ENCODE measurements at places on chromosomes 6 and 20.

GRCh38 chr6:39642270-39642669 lies 82.9 kb downstream of the KIF6 start:
- no peak for DNase-seq

DNA sequence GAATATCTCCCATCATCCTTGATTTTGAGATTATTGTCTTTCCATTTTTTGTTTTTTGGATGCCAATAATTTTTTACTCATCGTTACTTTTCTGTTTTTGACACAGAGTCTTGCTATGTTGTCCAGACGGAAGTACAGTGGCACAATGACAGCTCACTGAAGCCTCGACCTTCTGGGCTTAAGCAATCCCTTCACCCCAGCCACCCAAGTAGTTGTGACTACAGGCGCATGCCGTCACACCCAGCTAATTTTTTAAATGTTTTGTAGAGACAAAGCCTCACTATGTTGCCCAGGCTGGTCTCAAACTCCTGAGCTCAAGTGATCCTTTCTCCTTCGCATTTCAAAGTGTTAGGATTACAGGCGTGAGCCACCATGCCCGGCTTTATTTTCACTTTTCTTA lies 602.4 kb upstream of the AGPAT4 start:
- DNase-seq, result no peak

DNA sequence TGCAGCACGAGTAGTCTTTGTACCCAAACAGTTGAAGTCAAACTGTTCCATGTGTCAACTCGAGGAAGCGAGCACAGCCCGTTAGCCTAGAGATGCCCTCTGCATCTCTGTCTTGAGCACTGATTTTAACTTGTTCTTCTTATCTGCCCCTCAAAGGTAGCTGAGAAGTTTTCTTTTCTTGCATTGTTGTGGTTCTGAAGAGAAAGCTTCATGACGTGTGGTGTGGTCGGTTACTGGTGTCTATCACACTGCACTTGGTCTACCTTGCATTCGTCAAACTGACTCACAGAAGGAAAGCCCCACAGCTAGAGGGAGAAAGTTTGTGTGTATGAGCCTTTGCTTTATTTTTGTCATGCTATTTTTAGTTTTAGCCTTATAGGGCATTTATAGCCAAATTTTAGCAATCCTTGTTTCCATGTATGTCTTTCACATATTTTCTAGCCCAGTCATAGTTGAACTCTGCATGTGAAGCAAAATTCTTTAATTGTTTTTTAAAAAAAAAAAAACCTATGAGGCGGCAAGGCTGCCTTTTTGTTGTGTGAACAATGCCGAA lies 115.1 kb downstream of the JAG1 start:
- no peak for DNase-seq

GRCh38 chr6:129140526-129140925 lies 257.6 kb downstream of the LAMA2 start:
- no peak for DNase-seq

GRCh38 chr20:7094438-7094997 lies 327.0 kb downstream of the BMP2 start:
- DNase-seq, result no peak

DNA sequence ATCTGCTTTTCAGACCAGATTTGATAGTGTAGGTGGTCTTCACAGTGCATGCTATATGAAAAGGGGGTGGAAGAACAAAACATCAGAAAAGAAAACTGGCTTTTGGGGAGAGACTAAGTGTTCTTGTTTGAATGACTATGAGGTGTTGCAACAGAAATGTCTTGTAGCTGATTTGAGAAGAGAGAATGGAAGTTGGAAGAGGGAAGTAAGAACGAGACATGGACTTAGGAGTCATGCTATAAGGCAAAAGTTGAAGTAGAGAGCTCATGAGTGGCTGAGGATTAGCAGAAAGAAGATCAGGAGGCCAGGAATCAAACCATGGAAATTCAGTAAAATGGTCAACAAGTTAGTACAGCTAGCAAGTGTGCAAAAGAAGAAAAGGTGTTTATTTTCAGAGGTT lies 32.1 kb downstream of the FNDC1 start:
- DNase-seq, result no peak

GRCh38 chr6:10759884-10760329 lies 12.3 kb downstream of the TMEM14B start:
- no peak for DNase-seq

- no peak for DNase-seq
Measured at GRCh38 chr6:135937106-135937505, 85.6 kb downstream of the PDE7B start.

DNA sequence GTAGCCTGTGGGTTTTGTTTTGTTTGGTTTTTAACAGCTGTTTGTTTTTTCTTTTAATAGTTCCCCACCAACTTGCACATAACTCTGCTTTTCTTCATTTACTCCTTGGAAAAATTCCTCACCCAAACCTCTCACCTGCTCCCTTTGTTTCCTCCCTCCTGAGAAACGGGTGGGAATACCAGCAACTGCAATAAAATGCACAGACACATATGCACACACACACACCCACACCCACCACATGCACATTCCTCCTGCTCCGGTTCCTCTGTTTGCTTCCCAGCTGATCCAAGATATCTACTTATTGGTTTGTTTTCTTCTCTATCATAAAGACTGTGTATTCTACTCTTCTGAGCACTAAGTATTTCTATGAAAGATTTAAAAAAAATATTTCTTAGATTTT lies 161.1 kb upstream of the EPHA7 start:
- no peak for DNase-seq

DNA sequence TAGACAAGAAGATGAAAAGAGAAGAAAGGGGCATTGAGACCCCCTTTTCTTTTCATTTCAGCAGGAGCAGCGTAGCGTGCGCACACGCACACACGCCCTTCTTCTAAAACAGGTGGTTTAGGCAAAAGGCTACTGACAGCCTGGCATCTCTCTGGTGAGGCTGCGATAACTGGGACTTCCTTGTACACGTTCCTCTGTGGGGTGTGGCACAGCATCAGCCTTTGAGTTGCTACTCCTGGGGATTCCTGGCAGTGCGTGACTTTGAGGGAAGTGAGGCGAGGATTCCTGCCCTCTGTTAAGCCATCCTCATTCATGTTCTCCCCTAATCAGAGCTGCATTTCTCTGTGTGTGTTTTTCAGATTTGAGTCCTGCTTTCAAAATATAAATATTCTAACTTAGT lies 94.7 kb downstream of the TMEM170B start:
- no peak for DNase-seq

DNA sequence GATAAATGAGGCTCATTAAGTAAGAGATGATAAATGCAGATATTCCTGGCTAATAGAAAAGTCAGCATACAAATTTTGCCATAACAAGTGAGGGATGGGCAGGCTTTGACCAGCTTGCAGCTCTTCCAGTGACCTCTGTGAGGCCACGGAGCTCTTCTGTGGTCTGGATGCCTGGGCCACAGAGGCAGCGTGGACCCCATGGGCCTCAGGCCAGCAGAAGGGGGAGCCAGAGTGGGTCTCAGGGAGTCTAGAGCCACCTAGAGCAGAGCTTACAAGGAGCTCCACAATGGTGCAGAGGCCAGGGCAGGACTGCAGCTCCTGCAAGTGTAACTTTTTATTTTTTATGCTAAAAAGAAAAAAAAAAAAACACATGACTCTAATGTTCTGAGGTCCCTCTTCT lies 165.1 kb downstream of the ARID1B start:
- DNase-seq, result no peak

DNA sequence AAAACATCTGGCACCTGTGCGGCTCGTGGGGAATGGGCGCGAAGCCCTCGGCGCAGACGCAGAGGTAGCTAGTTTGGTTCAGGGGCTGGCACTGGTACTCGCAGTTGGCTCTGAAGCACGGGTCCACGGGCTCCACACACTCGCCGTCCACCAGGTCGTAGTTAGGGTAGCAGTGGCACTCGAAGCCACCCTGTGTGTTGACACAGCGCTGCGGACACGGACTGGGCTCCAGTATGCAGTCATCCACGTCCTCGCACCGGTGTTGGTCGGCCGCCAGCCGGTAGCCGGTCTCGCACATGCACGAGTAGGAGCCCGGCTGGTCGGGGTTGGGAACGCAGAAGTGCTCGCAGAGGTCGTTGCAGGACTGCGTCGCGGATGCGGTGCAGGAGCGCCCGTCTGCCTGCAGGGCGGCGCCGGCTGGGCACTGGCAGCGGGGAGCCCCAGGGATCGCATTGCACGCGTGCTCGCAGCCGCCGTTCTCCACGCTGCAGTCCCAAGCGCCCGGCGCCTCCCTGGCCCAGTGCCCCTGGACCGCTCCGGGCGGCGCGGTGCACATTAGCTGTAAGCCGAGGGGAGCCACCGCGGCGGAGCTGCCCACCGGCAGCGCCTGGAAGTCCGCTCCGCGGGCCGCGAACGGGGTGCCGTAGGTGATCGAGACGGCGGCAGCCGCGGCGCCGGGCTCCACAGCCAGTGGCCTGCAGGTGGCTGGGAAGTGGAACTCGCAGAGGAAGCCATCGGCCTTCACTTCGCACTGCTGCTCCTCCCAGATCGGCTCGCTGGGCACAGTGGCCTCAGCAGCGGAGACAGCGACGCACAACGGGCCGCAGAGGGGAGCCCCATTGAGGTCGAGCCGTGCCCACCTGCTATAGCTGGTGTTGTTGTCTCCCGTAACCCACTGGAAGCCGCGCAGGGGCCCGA lies 930 bp downstream of the THBD start:
- DNase-seq, result no peak

- no peak for DNase-seq
Measured at GRCh38 chr20:11232896-11233295, 559.1 kb upstream of the JAG1 start.

- no peak for DNase-seq
Measured at GRCh38 chr6:3566812-3567211, 110.0 kb upstream of the SLC22A23 start.

GRCh38 chr6:32112431-32112980 lies 3.4 kb upstream of the TNXB start:
- no peak for DNase-seq

- no peak for DNase-seq
Measured at GRCh38 chr20:4697189-4697830, 24.4 kb upstream of the PRND start.

GRCh38 chr6:73152966-73153757 lies 72.1 kb downstream of the KHDC1L start:
- no peak for DNase-seq

DNA sequence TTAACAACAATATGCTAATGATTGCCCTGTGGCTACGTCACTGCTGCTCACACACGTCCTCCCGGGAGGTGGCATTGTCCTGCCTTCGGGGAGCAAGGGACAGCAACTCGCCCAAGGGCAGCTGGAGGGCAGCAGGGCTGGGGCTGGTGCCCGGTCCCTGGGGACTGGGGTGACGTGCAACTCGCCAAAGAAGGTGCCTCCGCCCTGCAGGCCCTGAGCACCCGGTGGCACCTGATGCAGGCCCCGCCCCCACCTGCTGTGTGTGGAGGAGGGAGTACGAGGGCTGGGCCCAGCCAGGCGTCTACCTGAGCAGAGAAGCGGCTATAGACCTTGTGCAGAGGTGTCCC lies 64.8 kb upstream of the SLCO4A1 start:
- no peak for DNase-seq

- no peak for DNase-seq
Measured at GRCh38 chr6:130980310-130981032, 82.6 kb downstream of the EPB41L2 start.

- no peak for DNase-seq
Measured at GRCh38 chr6:157755032-157755745, 67.9 kb upstream of the SNX9 start.

DNA sequence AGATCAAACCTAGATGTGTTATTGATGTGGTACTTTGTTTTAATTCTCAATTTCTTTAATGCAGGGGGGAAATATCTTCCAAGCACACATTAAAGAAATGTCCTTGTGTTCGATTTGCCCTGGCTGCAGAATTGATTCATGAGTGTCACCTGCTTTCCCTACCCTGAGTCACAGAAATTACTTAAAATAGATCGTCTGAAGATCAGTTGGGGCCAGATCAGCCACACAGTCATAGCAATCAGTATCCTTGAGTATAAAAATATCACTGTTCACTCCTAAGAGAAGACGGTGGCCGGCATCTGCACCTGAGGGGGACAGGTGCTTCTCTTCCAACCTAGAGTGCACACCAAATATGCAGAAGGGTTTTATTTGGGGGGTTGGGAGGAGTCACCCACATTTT lies 115.2 kb upstream of the RIN2 start:
- DNase-seq, result no peak

- DNase-seq, result no peak
Measured at GRCh38 chr20:49283176-49283702, 5.4 kb upstream of the ZNFX1 start.

GRCh38 chr20:47689731-47690130 lies 95.5 kb downstream of the SULF2 start:
- DNase-seq, result no peak

DNA sequence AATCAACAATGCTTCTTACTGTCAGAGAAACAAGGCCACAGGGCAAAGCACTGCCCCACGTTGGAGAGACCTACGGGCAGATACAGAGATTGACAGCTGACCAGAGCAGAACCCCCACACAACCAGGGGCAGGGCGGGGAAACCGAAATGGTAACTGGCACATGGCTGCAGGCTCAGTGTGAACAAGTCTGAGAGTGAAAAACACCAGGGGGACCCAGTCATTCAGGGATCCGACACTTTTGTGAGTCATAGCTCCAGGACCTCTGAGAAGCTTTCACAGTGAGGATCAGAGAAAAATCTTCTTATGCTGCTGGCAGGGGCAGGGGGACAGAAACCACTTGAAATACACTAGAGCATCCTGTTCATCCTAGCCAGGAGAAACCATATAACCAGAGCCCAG lies 254.2 kb downstream of the C6orf118 start:
- DNase-seq, result no peak

DNA sequence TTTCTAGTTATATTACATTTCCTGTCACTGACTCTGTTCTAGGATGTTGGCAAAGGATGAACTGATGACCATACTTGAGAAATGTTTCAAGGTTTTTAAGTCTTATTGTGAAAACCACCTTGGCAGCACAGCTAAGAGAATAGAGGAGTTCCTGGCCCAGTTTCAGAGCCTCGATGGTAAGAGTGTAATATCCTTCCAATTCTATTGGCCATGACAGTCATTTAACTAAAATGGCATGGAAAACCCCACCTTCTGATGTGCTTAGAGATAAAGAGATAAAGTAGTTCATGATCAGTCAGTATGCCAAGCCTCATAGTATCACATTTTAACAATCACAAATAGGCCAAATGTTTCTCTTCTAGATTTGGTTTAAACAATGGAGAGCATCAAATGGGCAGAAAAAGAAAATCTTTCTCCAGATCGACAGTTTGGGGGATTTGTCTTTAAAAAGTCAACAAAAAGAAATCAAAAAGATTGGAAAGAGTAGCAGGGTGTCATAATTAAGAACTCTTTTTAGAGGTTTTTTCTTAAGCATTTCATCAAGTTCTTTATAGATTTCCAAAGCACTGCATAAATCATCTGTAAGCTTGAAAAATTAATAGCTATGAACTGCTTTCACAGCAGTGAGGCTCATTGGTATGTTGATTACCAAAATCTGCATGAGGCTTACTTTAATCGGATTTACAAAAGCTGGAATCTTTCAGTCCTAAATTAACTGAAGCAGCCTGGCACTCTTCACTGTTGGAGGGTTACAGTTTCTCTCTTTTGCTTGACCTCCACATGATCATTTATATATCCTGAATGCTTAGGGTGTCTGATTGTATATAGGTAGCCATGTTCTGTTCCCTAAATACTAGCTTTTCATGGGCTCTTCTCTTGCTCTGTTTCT lies 48.7 kb downstream of the AKIRIN2 start:
- no peak for DNase-seq

GRCh38 chr6:169328112-169328801 lies 74.6 kb upstream of the THBS2 start:
- DNase-seq, result no peak

- DNase-seq, result no peak
Measured at GRCh38 chr6:33108307-33108706, 32.5 kb downstream of the HLA-DPB1 start.
